ENCODE measurements at places on chromosomes 12 and 14. TPM values are rescaled to one million over a fixed set of nuclear protein-coding genes. Genes with fewer than 3 reads are reported as not detected.

DNA sequence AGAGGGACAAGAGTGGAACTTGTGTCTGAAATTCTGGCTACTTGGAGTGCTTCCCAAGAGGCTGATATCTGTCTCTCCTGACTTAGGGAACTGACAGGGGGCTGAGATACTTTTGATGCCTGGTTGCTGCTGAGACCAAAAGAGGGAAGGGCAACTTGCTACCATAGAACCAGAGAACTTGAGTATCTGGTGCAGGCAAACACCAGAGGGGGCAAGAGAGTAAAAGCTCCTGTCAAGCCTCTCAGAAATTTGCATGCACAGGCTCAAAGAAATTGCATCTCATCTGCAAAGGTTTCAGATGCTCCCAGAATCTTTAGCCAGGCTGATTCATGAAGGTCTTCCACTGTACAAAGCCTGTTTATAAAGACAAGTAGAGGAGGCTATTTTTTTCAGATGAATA is 391.3 kb upstream of the FOXG1 start:
- no peak for DNase-seq

GRCh38 chr14:24251880-24252288 is 9.5 kb upstream of the TINF2 start:
- DNase-seq: no peak

- no peak for DNase-seq
These were observed 3.9 kb upstream of the GPR84 start for GRCh38 chr12:54368025-54368708.

FAM90A1 gene
- 0.11 TPM for total RNA-seq

SMAGP gene
- total RNA-seq: 17.9 TPM

Measured in pulmonary artery endothelial cell (primary cell).